Neuronal stem cell (in vitro differentiated cells): ENCODE measurements at places on chromosomes 6 and 20.

GRCh38 chr6:149079911-149080491 is 237.5 kb upstream of the TAB2 start:
- DNase-seq = no peak

DNA sequence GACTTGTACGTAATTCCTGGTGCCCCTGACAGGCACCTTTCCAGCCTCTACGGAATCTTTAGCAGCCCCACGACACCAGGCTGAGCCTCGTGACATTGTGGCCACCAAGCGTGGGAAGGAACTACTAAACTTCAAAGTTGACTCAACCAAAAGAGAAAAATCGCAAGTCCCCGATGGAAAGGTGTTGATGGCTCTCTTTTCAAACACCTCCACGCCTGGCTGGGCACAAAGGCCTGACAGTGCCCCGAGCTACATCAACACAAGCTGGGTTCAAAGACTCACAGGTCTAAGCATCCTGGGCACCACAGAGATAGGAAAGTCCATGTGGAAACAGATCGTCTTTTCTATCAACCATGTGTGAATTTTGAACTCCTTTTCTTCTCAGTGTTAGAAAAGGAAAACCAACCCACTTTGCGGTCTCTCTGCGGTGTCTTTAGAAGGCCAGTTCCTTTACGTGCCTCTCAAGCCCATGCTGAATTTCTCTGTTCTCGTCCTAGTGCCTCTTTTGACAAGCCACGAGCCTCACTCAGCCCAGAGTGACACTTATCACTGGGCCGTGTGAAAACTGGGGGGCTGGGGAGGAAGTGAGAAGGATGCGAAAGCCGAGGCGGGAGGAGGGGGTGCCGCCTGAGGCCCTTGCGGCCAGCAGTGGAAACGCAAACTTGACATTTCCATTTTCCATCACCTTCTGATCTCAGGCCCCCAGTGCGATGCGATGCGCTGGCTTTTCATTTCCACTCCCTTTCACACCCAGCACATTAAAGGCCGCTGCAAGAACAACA is 59.4 kb downstream of the GFOD1 start:
- no peak for DNase-seq

GRCh38 chr6:137749696-137750211 is 117.3 kb upstream of the TNFAIP3 start:
- no peak for DNase-seq

DNA sequence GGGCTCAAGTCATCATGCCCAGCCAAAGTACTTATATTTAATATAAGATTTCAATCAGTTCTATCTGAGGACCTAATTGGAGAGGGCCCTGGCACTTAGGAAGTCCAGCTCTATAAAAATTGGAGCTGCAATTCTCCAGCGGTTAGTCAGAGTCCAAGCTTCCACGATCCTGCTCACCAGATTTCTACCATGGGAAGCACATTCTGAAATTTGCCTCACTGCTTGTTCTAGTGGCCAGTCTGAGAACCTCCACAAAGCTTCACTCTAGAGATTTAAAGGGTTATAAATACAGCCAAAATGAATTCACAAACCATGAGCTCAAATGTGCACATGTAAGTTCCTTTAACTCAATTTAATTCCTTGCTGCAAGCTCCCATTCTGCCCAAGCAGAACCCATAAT is 33.5 kb downstream of the PNLDC1 start:
- DNase-seq = no peak

DNA sequence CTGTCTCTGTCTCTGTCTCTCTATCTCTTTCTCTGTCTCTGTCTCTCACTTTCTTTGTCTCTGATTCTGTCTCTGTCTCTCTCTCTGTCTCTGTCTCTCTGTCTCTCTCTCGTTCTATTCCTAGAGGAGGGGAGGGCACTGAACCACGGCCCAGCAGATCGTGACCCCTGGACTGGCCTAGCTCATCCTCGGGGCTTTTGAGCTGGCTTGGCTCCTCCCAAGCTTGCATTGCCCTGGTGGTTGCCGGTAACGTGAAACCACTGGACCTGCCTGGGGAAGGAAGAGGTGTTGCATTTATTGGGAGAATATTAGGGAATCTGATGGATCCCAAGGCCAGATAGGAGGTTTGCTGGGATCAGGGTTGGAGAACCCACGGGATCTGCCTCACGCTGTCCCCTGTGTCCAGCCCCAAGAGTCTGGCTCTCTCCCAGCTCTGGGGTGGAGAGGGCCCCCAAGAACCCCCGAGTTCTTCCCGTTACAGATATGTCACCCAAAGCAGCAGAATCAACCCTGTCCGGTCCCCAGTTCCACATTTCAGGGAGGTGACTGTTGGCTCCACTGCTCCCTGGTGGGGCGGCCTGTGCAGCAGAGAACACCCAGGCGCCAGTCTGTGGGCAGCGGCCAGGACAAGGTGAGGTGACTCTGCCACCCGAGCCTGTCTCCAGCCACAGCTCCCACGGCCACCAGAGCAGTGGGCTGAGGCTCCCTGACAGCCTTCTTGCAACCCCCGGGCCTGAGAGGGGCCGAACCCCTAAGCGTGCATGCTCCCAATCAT is 228.3 kb downstream of the TTLL2 start:
- DNase-seq = no peak

- DNase-seq = no peak
Observed at GRCh38 chr6:33492093-33492492, 37.7 kb downstream of the ZBTB9 start.

DNA sequence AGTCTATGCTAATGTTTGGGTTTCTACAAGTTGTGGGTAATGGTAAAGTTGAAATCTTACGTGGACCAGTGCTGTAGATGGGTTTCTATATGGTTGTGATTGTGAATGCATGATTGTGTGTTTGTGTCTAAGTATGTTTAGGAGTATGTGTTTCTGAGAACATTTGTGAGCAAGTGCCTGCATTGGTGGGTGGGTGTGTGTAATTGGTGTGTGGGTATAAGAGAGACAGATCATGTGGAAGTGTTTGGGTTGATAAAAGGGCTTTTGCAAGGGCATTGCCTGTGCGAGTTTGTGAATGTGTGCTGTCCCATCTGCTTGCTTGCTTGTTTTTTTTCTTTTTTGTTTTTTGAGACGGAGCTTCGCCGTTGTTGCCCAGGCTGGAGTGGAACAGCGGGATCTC is 25.8 kb upstream of the ID1 start:
- DNase-seq = no peak

DNA sequence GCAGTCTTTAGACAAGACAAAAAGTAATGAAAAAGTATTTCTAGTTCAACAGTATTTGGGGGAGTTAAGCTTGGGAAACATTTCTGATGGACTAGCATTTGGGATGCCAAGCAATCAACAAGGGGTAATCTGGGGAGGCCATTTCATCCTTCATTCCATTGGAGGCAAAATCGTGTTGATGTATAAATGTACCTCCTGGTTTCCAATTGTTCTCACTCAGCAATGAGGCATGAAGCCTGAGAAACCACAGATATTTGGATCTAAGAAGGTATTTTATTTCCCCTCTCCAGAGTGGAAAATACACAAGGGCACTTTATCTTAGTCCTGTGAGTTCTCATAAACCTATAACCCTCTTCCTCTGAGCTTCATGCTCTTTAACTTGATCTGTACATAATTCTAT is 68.2 kb downstream of the TBX18 start:
- no peak for DNase-seq

DNA sequence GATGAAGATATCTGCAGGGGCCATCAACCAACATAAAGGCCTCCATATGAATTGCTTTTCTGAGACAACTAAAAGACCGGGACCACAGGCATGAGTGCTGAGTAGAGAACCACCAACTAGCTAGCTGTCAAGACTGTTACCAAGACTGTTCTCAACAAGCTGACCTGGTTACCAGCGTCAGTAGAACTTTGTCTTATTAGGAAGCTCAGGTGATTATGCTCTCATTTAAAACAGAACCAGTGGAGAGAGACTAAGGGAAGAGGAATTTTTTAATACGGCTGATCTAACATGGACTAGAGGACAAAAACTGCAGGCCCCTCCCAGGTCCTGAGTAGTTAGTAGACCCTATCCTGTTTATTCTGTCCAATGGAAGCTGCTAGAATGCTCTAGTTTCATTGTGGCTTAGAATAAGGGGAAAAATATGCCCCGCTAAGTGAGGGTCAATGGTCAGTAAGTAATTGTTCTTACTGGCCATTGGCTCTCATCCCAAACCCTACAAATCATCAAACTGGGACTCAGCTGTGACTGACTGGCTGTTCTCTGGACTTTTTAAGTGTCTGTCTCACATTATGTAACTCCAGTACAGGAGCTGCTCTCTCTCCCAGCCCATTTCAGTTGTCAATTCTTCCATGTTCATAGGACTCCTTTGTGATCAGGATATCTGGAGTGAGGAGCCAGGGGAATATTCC is 3.8 kb upstream of the DYNLRB1 start:
- no peak for DNase-seq

DNA sequence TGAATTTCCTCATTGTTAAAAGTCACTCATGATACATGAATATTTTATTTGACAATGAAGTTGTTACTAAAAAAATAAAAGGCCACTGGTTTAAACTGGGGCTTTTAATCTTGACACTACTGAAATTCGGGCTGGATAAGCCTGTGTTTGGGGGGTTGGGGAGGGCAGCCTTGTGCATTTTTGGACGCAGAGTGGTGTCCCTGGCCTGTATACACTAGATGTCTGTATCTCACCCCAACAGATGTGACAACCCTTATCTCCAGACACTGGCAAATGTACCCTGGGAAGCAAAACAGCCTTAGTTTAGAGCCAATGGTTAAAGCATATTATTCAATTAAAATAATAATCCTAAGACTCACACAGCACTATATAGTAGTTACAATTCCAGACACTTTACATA is 24.8 kb downstream of the MAN1A1 start:
- no peak for DNase-seq

DNA sequence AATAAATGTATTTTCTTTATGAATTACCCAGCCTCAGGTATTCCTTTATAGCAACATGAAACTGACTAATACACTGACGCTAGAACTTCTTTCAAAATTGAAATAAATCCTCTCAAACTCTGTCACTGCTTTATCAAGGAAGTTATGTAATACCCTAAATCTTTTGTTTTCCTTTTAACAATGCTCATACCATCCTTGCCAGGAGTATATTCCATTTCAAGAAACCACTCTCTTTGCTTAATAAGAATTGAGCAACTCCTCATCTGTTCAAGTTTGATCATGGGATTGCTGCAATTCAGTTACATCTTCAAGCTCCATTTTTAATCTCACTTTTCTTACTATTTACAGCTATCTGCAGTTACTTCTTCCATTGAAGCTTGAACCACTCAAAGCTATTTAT is 707.6 kb upstream of the MARCKS start:
- DNase-seq = no peak

- peak; percentile 23 for DNase-seq
Observed at GRCh38 chr6:130843575-130844320, 16.5 kb downstream of the SMLR1 start.
